ENCODE measurements at places on chromosomes 2 and 18.

- DNase-seq = peak; percentile 94
Measured at GRCh38 chr2:45452866-45453265, 158.2 kb downstream of the SRBD1 start.

- no peak for DNase-seq
Measured at GRCh38 chr2:111046670-111047069, 74.0 kb upstream of the BCL2L11 start.

- DNase-seq = no peak
Measured at GRCh38 chr2:179247318-179248023, 17.2 kb downstream of the SESTD1 start.

GRCh38 chr2:180905461-180905860 lies 74.9 kb upstream of the UBE2E3 start:
- no peak for DNase-seq

GRCh38 chr2:40439473-40439872 lies 12.4 kb downstream of the SLC8A1 start:
- no peak for DNase-seq

- no peak for DNase-seq
Measured at GRCh38 chr2:20034821-20035220, 16.6 kb downstream of the LAPTM4A start.

DNA sequence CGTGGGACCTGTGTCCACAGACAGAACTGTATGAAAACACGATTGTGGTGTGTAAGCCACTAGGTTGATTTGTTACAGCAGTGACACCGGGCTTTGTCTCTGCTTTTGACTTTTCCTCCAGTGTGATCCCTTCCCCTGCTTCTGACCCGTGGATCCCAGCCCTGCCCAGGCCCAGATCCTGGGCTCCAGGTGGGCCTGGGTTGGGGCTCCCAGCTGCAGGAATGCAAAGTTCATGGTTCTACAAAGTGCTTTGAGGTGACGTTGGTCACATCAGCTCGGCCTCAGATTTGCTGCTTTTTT lies 26.8 kb downstream of the HPCAL1 start:
- DNase-seq = no peak

GRCh38 chr2:98093611-98094010 lies 6.6 kb downstream of the VWA3B start:
- no peak for DNase-seq

GRCh38 chr18:66623821-66624220 lies 19.9 kb upstream of the CDH19 start:
- DNase-seq = no peak

GRCh38 chr2:151260573-151261230 lies 961 bp downstream of the RBM43 start:
- DNase-seq = no peak

DNA sequence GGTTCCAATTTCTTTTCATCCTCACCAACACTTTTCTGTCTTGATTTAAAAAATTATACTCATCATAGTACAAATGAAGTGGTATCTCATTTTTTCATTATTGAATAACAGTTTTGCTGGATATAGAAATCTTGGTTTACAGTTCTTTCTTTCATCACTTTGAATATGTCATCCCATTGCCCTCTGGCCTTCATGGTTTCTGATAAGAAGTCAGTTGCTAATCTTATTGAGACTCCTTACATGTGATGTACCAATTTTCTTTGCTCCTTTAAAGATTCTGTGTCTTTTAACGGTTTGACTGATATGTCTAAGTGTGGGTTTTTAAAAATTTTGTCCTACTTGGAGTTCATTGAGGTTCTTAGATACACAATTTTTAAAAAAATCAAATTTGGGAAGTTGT lies 35.0 kb downstream of the SLC3A1 start:
- no peak for DNase-seq

DNA sequence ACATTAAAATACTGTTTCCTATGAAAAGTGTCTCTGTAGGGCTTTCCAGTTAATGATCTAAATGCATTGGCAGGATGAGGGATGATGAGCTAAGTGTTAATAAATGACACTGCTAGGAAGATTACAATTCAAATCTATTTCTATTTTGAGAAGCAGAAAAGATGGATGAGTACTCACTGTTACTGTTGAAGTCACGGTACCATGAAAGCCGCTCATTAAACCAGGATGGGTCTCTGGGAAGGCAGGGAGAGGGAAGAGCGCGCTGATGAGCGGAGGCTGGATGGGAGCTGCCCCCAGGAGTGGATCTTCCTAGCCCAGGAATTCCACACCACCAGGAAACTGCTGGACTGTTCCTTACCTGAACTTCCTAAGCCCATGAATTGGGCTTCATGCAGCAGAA lies 27.1 kb upstream of the TXNDC2 start:
- no peak for DNase-seq

DNA sequence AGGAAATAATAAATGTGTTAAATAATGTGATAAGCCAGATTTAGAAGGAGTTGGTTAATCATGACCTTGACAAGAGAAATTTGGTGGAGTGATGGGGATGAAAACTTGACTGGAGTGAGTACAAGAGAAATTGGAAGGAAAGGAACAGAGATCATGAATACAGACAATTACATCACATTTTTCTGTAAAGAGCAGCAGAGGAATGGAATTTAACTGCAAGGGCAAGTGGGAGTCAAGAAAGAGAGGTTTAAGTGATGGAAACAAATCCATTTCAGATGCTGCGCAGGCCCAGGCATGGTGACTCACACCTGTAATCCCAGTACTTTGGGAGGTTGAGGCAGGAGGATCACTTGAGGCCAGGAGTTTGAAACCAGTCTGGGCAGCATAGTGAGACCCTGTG lies 46.7 kb downstream of the ICA1L start:
- no peak for DNase-seq

DNA sequence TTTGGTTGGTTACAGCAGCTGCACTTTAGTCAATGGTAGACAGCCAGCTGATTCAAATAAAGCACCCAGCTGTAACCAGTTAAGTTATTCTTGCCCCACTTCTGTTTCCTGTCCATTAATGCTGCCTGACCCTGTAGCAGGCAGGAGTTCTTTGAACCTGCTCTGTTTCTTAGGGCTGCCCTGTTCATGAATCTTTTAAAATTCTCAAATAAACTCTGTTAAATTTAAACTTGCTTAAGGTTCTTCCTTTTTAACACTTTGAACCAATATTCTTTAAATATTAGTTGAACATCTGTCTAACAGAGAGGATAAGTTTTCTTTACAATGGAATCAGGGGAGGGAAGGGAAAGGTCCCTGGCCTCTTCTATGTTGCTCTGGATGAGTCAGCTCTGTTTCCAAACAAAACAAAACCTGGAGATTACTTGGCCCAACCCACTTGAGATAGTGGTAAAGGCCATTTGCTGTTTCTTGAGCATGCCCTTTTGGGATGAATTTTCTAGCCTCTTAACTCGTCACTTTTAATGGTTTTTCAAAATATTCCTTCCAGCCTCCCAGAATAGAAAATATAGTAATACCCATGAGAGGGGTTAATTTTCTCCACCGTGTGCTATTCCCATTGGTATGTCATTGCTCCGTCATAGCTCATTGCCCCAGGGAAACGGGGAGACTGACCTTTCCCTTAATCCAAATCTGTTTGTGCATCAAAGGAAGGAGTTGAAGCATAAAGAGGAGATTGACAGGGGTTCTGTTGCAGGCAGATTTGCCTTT lies 112.1 kb upstream of the FHL2 start:
- DNase-seq = no peak

Measured in fibroblast of skin of left quadriceps (primary cell).